ENCODE measurements at places on chromosomes 16 and 17.

DNA sequence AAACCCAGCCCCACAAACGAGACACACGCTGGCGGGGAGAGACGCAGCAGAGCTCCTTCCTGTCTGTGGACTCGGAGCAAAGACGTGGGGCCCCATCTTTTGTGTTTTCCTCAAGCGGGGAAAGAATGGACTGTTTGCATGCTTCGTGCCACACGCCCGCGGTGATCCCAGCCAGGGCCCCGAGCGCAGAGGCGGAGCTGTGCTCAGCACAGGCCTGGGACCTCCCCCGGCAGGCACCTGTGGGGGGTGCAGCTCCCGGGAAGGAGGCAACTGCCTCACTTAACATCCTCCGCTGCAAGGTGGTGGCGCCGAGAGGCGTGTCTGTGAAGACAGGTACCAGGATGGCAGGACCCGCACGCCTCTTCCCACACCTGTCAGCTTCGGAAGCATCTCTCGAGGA is 19.1 kb downstream of the TRARG1 start:
- DNase-seq, result peak; percentile 9

DNA sequence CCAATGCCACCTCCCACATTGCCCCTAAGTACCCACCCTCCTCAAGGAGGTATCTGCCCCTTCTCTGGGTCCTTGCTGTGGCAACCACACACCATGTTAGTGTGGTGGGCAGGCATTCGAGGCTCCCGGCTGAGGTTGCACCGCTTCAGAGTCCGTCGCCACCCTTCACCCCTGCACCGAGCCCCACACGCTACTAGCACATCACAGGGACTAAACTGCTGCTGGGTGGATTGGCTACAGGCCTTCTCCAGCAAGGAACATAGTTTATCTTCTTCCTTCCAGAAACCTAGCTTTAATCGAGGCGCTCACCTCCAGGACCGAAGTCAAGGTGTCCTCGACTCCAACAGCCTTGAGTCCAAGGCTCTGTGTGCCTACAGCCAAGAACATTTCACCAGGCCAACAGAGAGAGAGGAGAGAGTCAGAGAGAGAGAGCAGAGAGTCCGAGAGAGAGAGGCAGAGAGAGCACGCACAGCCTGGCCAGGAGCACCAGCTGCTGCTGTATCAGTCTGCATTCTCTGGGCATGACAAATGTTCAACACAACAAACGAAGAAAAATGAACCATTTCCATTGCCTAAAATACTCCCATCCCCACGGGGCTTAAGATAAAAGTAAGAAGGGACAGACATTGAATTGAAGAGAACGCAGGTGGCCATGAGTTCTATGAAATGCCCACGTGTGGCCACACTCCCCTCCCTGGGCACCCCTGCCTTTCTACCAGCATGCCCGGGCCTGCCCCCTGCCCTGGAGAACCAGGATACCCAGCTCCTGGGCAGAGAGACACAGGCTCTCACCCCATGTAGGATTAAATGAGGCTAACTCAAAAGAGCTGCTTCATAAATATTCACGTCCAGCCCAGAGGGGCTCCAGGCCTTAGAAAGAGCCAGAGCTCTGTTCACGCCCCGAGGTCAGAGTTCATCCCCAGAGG is 94.9 kb downstream of the RBFOX3 start:
- no peak for DNase-seq

DNA sequence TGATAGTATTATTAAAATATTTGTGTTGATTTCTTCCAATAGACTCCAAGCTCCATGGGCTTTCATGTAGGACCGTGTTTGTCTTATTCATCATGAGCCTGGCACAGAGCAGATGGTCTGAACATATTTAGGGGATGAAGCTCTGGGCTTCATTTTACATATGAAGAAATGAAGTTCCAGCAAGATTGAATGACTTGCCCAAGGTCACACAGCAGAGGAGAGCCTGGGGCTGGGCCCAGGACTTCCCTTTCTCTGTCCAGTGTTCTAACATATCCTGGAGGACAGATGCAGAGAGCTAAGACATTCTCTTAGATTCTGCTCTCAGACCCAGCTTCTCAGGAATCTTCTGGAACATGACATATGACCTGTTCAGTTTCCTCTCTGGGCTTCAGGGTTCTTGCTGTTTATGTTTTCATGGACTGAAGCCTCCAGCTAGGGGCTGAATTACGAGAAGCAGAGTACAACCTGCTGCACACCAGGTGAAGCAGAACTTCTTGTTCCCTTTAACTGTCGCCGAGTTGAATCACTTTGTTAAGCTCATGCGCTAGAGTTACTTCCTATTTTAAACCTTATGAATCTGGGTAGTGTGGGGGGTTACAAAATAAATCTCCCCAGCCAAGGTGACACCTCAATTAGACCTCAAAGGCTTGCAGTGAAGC is 53.6 kb downstream of the GPRC5B start:
- DNase-seq, result no peak

GRCh38 chr17:78991017-78991738 is 11.5 kb upstream of the LGALS3BP start:
- DNase-seq, result no peak

DNA sequence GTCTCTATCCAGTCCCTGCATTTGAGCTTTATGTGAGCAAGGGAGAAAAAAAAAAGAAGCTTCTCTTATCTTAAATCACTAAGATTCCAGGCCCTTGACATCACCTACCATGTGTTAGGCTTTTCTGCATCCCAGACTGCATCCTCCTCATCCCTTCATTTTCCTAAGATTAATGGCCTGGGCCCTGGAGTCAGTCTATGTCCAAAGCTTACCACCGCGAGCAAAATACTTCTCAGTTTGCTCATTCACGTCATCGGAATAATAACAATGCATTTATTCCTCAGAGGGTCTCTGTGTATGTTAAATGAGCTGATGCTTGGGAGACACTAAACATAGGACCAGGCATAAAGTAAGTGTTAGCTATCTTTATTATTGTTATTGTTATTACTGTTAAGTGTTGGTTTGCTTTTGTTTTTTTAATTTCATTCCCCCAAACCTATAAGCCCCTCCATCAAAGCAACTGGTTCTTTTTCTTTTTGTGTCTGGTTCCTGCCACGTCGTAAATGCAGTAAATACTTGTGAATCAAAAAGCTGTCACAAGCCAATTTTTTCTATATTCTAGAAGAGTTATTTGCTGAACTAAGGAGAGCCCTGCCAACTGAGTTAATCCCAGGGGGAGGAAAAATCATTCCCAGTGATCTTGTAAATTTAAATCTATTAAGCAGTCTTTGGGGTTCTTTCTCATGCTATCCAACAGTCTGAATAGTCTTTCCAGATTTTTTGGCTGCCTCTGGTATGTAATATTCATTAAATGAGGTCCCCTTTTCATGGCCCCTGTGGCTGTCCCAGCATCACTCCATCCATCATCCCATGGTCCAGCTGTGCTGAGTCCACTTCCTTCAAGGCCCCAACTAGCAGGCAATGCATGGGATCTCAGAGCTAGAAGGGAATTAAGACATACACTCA is 46.5 kb downstream of the VAT1L start:
- DNase-seq, result no peak

GRCh38 chr16:6122401-6122800 is 1024.8 kb upstream of the EEF2KMT start:
- no peak for DNase-seq

GRCh38 chr17:71202449-71202848 is 918.4 kb upstream of the SOX9 start:
- no peak for DNase-seq
